Activated naive CD8-positive, alpha-beta T cell treated with anti-CD3 and anti-CD28 coated beads, Interleukin-2, amount 50 U/mL, for 16 hours (primary cell): ENCODE measurements at places on chromosomes 5 and 9.
A peak's percentile ranks its signal among the peaks of the same experiment; 100 is the strongest.

DNA sequence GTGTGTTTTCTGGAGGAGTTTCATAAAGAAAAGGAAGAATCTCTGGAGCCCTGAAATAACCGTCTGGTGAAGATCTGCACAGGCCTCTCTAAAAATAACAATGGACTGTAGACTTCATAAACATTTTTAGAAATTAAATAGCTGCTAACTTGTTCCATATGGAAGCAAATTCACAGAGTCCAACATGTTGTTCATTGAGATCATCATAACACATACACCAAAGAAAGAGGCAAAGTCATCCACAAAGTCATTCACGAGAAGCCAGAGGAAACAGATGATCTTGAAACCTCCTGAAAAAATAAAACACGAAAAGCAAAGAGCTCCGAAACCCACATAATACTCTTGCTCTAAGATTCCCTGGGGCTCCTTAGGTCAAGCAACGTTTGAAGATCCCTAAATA, 347.8 kb downstream of the EFNA5 start:
- no peak for DNase-seq

- no peak for DNase-seq
Observed at GRCh38 chr5:160470437-160471361, 49.0 kb downstream of the PTTG1 start.

DNA sequence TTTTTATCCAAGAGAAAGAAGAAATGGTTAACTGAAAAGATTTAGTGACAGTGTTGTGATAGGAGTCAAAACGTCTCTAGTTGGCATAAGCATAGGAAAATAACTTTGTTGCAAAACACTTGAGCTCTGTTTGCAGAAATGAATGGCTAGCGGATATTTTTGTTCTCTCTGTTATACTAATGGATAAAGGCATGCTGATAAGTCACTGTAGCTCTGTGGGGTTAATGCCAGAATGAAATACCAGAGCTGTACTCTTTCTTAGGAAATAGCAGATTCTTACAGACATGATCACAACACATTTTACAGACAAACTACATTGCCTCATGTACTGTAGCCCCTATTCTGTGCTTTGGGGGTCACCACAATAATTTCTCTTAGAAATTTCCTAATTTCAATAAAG, 202.8 kb downstream of the DMRTA1 start:
- DNase-seq, result no peak

DNA sequence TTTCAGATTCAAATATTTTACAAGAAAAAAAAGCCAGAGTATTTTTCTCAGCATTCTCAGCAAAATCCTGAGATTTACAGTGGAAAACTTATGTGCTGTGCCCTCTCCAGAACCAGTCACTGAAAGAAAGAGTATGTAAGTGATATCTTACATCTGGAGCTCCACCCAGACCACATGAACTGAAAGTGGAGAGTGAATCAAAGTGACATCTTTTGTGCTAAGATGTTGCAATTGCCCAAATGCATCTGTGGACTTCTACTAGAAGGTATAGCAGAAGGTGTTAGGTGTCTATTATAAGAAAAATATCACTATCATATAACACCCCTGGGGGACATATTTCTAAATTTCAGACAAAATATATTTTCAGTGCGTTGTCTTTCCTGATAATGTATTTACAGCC, 49.0 kb upstream of the RIC1 start:
- no peak for DNase-seq

- DNase-seq, result no peak
Observed at GRCh38 chr5:122258241-122258640, 53.8 kb upstream of the SNCAIP start.

DNA sequence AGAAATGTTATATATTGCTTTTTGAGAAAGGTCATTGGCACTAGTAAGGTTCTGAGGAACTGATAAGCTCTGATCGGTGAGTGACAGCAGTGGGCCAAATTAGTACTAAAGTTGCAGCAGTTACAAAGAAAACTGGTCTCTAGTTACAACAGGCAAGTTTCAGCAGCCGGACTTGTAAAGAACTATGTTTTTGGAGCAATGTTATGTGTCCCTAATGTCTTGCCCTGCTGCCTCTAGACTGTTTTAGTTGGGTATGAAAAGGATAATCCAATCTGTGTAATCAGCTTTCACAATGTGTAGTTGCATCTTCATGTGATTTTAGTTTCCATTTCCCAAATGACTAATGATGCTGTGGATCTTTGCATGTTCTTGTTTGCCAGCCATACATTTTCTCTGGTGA, 113.5 kb downstream of the CAMK4 start:
- no peak for DNase-seq

- no peak for DNase-seq
Observed at GRCh38 chr9:89916001-89916597, 311.3 kb downstream of the GADD45G start.

GRCh38 chr5:177599731-177600507, at the start of gene B4GALT7:
Gene B4GALT7 (plus strand): TSS chr5:177600132. CDS start chr5:177600211, 79 bp downstream.
- peak; percentile 75 for DNase-seq

DNA sequence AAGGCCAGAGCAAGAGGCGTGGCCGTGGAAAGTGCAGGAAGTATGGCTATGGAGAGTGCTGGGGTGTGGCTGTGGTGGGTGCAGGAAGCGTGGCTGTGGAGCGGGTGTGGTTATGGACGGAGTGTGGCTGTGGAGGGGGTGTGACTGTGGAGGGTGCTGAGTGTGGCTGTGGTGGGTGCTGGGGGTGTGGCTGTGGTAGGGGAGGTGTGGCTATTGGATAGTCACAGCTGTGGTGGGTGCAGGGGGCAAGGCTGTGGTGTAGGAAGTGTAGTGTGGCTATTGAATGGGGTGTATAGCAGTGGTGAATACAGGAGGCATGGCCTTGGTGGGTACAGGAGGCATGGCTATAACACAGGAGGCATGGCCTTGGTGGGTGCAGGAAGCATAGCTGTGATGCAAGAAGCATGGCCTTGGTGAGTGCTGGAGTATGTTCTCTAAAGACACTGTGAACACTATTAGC, 40.8 kb upstream of the SPATA31C2 start:
- DNase-seq, result no peak

DNA sequence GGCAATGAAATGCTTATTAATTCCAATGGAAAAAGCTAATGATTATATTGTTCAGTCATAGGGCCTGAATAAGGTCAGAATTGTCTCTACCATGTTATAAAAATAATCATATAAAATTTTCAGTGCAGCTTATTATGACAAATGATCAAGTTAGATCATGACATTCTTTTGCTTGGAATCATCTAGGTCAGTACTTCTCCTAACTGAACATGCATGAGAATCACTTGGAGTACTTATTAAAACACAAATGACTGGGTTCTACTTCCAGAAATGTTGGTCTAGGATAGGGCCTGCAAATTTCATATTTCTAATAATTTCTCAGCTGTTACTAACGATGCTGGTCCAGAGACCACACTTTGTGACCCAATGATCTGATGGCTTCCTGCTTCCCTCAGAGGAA, 806.0 kb upstream of the ZNF608 start:
- no peak for DNase-seq

DNA sequence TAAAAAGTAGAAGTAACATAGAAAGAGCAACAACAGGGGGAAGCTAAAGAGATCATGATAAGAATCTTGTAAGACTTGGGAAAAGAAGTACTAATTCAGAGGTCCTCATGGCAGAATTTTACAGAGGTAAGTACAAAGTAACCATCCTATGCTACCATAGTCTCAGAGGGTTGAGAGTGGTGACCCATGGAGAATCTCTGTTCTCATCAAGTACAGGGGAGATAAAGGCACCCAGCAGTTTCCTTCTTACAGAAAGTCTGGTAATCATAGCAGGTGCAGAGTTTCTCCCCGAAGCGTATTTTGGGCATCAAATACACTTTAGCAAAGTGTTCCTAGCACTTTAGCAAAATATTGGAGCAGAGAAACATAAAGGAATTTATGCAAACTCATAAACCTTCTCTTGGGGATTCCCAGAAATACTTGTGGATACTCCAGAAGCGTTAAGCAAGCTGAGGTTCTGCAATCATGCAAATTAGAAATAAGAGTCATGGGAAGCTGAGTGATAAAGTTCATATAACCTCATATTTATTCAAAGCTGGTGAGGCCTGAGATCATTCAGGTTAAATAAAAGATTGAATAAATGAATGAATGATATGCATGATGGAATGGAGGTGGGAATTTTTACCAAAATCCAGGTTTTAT, 101.0 kb upstream of the SMC2 start:
- DNase-seq, result no peak
